ENCODE measurements at places on chromosomes 2 and 18.
A peak's percentile ranks its signal among the peaks of the same experiment; 100 is the strongest.

- no peak for DNase-seq
Observed at GRCh38 chr2:48414980-48415835, 114.7 kb upstream of the STON1 start.

GRCh38 chr2:16142383-16143361, 202.3 kb downstream of the MYCN start:
- no peak for DNase-seq

DNA sequence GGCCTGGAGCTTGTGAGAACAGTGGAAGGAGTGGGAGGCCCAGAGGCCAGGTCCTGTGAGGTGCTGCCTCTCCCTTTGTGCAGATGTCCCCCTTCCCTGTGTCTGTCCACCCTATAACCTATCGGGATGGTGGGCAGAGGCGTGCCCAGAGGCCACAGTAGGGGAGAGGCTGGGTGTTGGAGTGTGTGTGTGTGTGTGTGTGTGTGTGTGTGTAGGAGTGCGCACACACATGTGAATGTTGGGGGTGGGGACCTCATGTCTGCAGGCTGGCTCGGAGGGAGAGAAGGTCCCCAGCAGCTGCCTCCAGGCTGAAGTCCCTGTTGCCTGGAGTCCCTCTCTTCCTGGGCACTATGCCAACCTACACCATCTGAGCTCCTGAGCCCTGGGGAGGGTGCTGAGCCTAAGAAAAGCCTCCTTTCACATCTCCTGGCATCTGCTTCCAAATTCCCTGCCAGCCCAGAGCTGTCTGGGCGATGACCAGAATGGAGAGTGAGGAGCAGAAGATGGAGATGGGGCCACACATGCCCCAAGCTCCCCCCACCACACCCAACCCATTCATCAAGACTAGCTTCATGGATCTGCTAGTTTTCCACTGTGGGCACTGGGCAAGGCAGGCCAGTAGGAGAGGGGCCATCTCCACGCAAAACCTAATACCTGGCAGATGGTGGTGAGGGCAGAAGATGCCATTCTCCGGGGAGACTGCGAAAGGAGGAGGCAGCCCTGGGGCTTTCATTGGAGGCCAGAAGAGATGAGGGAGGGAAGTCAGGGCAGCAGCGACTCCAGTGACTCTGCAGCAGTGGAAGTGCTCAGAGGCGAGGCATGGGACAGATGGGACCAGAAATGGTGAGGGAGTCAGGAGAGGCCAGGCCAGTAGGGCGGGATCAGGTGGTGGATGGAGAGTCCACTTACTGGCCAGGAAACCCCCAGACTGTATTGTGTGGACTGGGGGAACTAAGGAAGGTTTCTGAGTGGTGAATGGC, 20.3 kb downstream of the KCNK3 start:
- peak; percentile 100 for DNase-seq

- DNase-seq = no peak
Observed at GRCh38 chr2:163527381-163527780, 208.4 kb downstream of the FIGN start.

DNA sequence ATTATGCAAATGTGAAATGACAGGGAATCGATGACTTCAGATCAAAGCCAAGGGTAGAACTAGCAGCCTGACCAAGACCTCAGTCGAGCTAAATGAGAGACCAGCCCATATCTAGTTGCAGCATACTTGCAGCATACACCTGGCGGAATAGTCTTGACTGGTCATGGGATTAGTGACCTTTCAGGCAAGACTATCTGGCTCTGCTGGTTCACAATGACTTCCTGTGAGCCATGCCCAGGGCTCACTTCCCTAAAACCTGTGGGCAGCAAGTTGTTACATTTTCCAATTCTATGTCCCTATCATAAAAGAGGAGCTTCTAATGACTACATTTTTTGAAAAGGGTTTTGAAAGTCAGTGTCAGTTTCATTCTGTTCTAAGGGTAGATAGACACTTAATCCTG, 1624.9 kb upstream of the CELF4 start:
- DNase-seq = no peak

DNA sequence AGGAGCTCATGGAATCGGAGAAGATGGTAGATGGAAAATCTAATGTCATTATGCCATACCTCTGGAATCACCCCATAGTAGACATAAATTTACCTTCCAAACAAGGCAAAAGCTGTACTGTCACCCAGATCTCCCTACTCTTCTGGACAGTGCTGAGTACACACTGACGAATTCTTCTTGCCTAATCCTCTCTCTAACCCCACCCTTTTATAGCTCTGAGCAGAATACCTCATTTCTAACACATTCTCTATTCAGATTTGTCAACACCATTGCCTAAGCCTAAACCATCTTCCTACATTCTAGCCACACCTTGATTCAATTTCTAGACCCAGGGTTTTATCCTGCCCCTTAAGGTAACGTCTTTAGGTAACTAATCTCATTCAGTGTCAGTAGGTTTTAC, 321.0 kb upstream of the NRP2 start:
- DNase-seq = no peak

- no peak for DNase-seq
Observed at GRCh38 chr2:104033399-104033798, 820.5 kb upstream of the POU3F3 start.

DNA sequence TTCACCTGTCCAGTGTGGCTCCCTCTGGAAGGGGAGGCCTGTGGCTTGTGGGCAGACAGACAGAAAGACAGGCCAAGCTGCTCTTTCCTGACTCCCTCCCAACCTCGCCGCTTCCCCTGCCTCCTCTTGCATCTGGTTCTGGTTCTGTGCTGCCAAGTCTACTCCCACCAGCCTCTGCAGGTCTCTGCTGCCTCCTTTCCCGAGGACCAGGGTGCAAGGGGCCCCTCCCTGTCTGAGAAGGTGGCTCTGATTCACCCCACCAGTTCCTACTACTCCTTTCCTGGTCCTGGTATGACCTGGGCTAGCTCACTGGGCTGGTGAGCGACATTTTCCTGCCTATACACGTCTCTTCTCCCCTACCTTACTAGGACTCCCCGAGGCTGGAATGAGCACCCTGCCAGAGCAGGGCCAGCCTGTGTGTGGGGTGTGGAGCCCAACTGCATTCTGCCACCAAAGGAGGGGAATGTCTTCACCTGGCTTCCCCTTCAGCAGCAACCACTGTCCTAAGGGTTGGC, 238.5 kb downstream of the CELF4 start:
- DNase-seq = no peak

DNA sequence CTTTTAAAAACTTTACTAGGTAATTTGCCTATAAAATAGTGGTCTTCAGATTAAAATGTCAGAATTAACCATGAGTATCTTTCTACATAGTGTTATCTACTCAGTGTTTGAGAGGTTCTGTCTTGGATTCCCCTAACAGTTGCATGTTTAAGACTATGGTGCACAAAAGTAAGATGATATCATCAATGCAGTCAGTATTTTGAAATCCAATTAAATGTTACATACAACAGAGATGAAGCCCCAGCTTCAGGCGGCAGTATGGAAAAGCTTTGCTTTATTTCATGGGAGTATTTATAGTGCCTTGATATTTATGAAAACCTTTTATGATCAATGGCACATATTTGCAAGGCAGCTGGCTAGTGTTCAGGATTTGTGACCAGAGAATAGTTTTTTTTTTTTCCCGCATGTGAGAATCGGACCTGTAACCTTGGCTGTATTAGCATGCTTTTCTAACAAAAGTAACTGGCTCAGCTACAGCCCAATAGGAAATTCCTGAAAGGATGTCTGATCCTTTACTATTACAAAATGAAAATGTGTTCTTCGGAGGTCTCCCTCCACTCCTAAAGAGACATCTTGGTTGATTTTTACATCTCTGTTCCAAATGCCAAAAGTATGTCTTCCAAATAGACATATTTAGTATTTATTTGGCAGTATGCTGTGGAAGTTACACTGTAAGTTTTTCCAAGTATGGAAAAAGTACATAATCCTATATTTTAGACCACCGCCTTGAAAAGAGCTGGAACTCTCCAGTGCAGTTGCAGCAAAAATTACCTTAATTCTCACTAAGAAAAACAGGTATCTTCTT, 319.3 kb upstream of the UBE2E3 start:
- no peak for DNase-seq

- no peak for DNase-seq
Observed at GRCh38 chr2:142987044-142987443, 109.6 kb downstream of the KYNU start.

DNA sequence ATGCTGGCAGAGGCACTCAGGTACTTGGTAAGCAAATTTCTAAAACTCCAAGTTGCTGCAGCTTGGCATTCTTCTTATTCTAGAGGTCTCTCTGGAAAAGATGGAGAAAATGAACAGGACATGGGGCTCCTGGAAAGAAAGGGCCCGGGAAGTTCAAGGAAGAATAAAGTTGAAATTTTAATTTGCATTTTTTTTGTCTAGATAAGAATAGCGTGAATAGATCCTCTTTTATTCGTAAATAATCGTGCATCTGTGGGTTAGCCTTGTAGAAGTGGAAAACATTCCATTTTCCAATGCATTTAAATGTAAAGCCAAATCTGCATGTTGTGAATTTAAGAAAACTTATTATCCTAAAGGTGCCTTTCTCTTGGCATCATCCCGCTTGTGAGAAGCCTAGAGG, 61.0 kb downstream of the TNFRSF11A start:
- DNase-seq = no peak

- DNase-seq = no peak
Observed at GRCh38 chr18:79772108-79772864, 25.5 kb upstream of the KCNG2 start.

GRCh38 chr18:71873695-71874094, 670.4 kb downstream of the CBLN2 start:
- no peak for DNase-seq

GRCh38 chr2:197599285-197599965, 76.0 kb downstream of the RFTN2 start:
- DNase-seq = peak; percentile 71

- no peak for DNase-seq
Observed at GRCh38 chr2:197339496-197340220, 29.1 kb upstream of the ANKRD44 start.

GRCh38 chr2:172470958-172471922, 43.9 kb downstream of the ITGA6 start:
- no peak for DNase-seq

DNA sequence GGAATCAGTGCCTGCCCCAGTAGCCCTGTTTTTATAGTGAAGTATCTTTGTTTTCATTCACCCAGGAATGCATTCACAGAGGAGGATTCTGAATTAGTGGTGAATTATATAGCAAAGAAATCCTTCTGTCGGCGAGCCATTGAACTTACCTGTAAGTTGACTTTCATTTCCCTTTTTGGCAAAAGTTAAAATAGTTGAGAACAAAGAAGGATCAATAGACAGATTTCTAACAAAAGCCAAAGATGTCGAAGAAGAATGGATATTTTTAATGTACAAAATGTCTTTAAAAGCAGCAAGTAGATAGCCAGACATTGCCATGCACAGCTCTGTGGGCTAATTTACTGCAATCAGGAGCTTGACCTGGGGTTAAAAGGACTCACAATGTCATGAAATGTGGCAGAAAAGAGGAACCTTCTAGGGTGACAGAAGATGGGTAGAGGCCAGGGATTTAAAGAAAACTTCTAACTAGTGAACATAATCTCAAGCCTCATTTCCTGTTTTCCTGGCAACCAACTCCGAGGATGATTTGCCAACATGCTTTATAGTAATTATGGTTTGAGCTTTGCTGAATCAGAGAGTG, 53.8 kb upstream of the TMEM87B start:
- no peak for DNase-seq

DNA sequence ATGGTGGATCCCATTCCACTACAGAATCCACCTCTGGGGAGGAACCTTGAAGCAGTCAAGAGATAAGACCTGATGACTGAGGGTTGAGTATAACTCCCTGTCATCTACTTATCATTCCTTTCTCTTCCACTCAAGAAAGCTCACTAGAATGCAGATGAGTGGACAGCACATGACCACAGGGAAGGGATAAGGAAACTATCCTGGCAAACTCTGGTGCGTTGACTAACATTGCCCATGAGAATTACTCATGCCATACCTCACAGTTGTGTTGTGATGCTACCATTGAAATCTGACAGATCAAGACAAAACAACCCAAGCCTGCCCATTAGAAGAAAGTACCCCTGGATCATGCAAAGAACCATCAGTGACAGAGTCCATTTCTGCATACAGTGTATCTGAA, 26.5 kb downstream of the SLC16A14 start:
- DNase-seq = no peak

DNA sequence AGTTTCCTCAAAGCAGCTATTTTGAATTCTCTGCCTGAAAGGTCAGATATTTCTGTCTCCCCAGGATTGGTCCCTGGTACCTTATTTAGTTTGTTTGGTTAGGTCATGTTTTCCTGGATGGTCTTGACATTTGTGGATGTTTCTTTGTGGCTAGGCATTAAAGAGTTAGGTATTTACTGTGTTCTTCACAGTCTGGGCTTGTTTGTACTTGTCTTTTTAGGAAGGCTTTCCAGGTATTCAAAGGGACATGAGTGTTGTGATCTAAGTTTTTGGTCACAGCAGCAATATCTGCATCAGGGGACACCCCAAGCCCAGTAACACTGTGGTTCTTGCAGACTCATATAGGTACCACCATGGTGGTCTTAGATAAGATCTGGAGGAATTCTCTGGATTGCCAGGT, 11.8 kb downstream of the MYO3B start:
- no peak for DNase-seq

DNA sequence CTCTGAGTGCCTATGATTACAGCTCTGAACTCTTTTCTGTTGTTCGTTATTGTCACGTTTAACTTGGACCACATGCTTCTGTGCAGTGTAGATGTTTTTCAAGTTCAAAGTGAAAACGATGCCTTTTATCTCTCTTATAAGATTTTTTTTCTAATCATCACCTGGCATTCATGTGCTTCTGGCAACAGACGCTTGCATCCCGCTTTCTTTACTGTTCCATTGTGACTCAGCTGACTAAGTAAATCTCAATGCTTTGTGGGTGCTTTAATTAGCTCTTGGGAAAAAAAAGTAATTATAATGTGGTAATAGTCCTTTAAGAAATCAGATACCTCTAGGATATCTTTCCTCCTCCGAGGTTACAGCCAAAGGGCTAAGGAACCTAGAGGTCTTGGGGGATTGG, 31.2 kb upstream of the RMP24 start:
- DNase-seq = no peak

GRCh38 chr2:10371441-10372196, 68.9 kb downstream of the HPCAL1 start:
- no peak for DNase-seq

- DNase-seq = peak; percentile 72
Observed at GRCh38 chr2:75200140-75201096, 1.1 kb upstream of the TACR1 start.

Data from NCI-H2171 treated with DMSO at 0.1 percent for 48 hours (cell line).